ENCODE measurements at places on chromosomes 12 and 14.

DNA sequence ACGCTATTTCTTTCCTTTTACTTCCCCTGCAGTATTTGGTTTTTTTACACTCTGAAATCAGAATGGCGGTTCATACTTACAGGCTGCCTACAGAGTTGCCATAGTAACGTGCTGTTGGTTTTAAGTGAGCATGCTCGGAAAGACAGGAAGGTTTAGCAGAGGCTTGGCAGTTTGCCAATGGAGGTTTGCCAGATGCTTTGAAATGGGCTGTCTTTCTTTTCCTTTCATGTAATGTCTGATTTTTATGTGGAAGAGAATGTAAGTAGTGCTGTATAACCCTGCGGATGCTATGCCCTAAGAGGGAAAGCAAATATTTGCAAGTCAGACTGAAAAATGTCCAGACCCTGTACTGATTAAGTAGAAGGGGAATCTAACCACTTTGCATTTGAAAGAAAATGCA is 32.8 kb downstream of the ARID4A start:
- peak; percentile 96 for DNase-seq

DNA sequence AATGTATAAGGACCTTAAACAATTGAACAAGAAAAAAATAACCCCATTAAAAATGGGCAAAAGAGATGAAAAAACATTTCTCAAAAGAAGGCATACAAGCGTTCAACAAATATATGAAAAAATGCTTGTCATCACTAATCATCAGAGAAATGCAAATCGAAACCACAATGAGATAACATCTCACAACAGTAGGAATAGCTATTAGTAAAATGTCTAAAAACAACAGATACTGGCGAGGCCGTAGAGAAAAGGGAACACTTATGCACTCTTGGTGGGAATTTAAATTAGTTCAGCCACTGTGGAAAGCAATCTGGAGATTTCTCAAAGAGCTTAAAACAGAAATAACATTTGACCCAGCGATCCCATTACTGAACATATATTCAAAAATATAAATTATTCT is 769.8 kb upstream of the MGAT4C start:
- no peak for DNase-seq

DNA sequence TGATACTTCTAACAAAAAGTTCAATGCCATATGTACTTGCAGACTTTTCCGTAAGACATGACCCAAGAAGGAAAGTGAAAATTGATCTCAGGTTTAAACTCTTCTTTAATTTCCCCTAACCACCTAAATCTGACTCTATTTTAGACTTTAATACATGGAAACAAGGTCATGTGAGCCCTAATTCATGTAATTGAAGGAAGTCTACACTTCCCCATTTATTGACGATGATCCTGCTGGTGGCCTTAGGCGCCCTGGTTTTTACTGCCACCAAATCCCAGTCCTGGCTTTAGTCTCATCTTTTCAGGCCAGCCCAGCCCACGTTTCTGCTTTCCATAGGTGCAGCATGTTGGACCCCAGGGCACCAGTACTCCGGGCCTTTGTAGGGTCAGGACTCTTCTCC is 157.9 kb downstream of the PELI2 start:
- DNase-seq = no peak

DNA sequence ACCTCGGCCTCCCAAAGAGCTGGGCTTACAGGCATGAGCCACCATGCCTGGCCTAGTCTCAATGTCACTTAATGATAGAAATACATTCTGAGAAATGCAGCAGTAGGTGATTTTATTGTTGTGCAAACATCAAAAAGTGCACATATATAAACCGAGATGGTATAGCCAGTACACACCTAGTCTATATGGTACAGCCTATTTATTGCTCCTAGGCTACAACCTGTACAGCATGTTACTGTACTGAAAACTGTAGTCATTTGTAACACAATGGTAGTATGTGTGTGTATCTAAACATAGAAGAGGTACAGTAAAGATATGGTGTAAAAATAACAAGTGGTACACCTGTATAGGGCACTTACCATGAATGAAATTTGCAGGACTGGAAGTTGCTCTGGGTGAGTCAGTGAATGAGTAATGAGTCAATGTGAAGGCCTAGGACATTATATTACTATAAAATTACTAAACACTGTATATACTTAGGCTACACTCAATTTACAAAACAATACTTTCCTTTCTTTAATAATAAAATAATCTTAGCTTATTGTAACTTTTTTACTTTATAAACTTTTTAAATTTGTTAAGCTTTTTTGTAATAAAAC is 166.7 kb upstream of the SYT1 start:
- DNase-seq = no peak

GRCh38 chr12:47967461-47968321 is 4.3 kb downstream of the TMEM106C start:
- DNase-seq = no peak

DNA sequence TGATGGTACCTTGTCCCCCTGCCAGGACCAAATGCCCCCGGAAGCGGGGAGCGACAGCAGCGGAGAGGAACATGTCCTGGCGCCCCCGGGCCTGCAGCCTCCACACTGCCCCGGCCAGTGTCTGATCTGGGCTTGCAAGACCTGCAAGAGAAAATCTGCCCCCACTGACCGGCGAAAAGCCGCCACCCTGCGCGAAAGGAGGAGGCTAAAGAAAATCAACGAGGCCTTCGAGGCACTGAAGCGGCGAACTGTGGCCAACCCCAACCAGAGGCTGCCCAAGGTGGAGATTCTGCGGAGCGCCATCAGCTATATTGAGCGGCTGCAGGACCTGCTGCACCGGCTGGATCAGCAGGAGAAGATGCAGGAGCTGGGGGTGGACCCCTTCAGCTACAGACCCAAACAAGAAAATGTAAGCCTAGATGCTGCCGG is 410 bp downstream of the MYF6 start:
- DNase-seq = no peak

- no peak for DNase-seq
These were observed 272.5 kb downstream of the TMEM132D start for GRCh38 chr12:129631316-129631715.

DNA sequence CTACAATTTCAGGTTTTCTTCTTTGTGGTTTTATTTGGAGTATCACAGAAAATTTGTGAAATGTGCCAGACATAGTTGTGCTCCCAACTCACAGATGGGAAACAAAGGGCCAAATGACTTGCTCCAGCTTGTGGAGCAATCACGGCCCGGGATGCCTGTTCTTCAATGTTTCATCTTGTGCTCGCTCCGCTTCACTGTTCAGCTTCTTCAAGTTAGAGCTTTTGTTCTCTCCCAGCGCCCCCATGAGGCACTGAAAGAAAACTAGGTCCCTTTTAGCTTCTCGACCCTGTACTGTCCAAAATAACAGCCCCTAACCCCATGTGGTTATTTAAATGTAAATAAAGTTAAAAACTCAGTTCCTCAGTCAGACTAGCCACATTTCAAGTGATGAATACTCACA is 187.9 kb upstream of the STXBP6 start:
- no peak for DNase-seq

- no peak for DNase-seq
These were observed 60.0 kb downstream of the DCAF5 start for GRCh38 chr14:69092840-69093422.

DNA sequence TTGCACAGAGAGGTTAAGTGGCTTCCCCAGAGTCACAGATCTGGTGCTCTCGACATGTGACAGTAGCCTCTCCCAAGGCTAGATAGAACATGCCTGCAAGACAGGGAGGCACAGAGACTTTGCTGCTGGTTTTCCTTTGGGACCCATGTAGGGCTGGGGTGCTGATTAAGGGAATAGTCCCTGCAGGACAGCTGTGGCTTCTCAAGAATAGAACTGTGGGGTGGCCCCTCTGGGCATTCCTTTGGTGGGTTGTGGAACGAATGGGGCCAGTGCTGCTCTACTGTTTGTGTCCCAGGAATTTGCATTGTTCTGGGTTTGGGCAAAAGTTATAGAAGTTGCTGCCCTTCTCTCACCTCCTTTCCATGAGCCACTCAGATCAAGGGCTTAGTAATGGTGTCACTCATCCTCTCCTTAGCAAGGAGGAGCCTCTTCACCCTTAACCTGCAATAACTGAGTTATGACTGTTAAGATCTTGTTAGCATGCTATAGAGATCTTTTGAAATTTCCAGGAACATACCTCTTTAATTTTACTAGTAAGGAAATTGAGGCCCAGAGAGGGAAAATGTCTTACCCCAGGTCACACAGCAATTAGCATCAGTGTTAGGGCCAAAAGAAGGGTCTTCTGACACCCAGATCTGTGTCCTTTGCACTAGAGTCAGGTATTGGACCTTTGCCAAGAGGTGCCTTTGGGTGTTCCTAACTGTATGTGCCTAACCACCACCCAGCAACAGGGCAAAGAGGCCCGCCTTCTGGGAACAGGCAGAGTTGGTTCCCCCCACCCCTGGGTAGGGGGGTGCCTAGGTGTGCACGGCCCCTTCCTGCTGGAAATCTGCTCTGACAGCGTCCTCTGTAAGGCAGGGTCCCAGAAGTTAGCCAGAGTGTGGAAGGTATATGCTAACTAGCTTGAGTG is 31.4 kb downstream of the CD9 start:
- DNase-seq = peak; percentile 64

DNA sequence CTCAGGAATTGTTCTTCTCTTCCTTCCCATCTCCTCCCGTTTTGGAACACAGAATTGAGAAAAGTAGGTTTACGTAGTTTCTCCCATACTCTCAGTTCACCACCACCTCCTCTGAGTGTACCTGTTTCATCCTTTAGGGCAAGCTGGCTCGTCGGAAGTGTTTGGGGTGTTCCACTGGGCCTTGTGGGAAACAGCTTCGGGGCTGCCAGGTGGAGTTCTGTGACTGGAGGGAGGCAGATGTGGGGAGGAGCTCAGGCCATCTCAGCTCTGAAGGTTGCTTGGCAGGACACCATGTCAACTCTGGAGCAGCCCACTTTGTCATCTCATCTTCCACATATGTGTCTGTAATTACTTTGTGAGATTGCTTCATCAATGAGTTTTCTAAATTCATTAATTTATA is 53.5 kb upstream of the RD3L start:
- no peak for DNase-seq

- no peak for DNase-seq
These were observed 292.9 kb downstream of the DAD1 start for GRCh38 chr14:22296088-22296487.

DNA sequence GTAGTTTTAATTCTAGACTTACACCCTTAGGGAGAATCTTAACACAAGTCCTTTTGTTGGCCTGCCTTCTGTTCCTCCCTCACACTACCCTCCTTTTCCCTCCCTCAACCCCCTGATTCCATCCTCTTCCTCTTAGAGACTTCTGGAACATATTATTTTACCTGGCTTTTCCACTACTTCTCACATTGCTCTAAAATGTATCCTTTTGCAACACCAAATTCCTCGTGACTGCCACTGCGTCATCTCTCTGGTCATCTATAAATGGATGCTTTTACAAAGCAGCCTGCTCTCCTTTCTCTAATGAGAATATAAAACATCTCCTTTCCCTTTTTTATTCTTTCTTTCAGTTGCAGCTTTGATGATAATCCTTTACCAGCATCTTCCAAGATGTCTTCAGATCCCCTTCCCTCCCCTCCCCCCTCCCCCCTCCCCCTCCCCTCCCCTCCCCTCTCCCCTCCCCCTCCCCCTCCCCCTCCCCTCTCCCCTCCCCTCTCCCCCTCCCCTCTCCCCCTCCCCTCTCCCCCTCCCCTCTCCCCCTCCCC is 93.6 kb downstream of the DIP2B start:
- no peak for DNase-seq

DNA sequence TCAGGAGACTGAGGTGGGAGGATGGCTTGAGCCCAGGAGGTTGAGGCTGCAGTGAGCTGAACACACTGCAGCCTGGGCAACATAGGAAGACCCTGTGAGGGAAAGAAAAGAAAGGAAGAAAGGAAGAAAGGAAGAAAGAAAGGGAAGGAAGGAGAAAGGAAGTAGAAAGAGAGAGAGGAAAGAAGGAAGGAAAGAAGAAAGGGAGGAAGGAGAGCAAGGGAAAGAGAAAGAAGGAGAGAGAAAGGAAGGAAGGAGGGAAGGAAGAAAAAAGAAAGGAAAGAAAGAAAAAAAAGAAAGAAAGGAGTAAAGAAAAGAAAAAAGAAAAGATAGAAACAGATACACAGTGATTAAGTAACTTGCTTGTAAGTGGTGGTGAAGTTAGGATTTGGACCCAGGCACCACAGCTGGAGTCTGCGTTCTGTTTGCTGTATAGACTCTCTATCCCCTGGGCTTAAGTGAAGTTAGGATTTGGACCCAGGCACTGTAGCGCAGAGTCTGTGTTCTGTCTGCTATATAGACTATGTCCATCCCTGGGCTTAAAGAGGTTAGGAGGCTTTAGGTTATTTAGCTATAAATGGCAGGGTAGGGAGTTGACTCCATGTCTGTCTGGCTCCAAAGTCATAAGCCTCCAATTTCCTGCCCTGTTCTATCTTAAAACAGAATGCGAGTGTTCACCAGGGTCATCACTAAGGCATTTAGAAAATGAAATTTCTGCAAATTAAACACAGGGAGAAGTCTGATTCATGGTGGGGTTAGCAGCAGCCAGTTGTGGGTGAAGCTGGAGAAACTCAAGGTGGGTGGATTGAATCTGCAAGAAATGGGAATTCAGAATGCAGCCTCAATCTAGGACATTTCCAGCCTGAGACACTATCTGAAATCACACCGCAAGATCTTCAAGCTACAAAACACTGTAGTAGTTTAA is 13.3 kb upstream of the C12orf75 start:
- no peak for DNase-seq

DNA sequence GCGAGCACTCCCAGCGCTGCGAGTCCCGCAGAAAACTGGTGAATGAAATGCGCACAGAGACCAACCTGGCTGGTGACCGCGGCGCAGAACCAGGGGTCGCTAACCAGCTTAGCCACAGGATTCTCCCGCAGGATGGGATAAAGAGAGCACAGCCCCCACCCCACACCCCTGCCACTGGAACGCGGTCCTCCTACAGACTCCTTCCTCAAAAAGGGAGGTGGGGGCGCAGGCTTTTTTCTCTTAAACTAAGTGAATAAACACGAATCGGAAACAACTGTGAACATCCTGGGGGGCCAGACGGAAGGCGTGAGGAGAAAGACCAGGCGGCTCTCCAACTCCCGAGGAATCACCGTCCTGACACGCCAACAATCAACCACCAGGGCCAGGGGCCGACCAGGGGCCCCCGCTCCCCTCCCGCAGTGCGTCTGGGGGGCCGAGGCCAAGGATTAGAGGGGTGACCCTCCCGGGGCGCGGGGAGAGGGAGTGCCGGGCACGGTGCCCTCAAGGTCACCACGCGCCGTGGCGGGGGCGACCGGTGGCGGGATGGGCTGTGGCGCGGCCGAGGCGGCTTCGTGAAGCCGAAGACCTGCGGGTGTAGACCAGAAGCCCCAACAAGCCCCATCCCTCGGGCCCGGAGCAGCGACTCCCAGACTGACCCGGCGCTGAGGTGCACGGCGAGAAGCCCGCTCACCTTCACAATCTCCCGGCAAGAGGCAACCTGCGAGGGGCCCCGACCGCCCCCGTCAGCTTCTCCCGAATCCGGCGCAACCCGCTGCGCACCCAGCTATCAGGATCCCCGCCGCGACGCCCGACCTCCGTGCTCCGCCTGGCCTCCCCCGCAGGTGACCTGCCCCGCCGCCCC is 704 bp downstream of the ATP2B1 start:
- DNase-seq = peak; percentile 82

GRCh38 chr12:109961201-109961600 is 35.0 kb downstream of the GIT2 start:
- DNase-seq = no peak
